ENCODE measurements at places on chromosomes 2 and 18.

- DNase-seq, result no peak
These were observed 66.8 kb downstream of the GRB14 start for GRCh38 chr2:164554487-164554886.

DNA sequence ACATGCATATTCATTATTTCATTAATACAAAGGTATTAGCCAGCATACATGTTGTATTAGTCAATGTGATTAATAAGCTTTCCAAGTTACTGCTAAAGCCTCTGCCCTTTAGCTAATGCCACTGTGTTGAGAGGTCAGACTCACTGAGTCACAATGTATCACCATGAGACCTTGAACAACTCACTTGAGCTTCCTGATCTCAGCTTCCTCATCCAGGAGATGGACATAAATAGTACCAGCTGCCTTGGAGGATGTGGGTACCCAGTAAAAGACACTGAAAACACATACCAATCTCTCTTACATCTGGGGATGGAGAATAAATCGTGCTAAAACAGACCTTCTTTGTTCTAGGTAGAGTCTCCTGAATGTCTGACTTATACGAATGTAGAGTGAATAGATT is 224.6 kb downstream of the EPHA4 start:
- DNase-seq, result no peak

DNA sequence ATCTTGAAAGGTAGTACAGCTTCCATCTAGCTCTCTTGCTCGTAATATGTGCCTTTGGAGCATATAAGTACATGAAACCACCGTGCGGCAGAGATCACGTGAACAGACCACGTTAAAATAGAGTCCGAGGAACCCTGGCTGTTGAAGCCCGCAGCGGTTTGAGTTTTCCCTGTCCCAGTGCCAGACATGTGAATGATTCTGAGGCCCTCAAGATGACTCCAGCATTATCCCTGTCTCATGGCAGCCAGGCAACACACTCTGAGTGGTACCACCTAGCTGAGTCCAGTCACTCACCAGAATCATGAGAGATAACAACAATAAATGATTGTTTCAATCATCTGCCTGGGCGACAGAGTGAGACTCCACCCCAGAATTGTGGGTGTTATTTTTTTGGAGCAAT is 21.6 kb upstream of the AAK1 start:
- DNase-seq, result no peak

DNA sequence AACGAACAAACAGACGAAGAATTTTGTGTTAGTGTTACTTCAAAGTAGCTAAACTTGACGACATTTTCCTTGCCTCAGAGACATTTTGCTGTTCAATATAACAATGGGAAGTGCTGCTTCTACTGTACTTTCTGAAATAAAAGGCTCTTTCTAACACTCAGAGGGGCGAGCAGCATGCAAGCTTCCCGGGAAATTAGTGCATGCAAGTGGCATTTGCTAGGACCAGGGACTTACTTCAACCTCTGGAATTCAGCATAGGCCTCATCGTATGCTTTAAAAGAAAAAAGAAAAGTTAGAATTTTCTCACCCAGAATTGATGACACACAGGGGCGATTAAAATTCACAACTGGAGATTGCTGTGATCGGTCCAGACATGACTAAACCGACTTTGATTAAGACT is 62.5 kb upstream of the LPIN2 start:
- DNase-seq, result no peak

GRCh38 chr18:42444349-42444748 is 489.3 kb downstream of the PIK3C3 start:
- no peak for DNase-seq

GRCh38 chr2:190205657-190206056 is 114.0 kb downstream of the HIBCH start:
- no peak for DNase-seq
